Erythroblast (primary cell): ENCODE measurements at places on chromosomes 3 and 15.

DNA sequence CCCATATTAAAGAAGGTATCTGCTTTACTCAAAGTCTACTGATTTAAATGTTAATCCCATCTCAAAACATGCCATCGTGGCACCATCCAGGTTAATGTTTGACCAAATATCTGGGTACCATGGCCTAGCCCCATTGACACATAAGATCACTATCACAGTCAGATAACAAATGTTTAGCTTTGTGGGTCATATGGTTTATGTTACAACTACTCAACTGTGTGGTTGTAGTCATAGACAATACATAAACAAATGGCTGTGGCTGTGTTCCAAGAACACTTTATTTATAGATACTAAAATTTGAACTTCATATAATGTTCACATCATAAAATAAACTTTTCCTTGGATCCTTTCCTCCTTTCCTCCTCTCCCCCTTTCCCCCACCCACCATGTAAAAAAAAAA is 9.8 kb upstream of the SNRPN start:
- DNase-seq = no peak

DNA sequence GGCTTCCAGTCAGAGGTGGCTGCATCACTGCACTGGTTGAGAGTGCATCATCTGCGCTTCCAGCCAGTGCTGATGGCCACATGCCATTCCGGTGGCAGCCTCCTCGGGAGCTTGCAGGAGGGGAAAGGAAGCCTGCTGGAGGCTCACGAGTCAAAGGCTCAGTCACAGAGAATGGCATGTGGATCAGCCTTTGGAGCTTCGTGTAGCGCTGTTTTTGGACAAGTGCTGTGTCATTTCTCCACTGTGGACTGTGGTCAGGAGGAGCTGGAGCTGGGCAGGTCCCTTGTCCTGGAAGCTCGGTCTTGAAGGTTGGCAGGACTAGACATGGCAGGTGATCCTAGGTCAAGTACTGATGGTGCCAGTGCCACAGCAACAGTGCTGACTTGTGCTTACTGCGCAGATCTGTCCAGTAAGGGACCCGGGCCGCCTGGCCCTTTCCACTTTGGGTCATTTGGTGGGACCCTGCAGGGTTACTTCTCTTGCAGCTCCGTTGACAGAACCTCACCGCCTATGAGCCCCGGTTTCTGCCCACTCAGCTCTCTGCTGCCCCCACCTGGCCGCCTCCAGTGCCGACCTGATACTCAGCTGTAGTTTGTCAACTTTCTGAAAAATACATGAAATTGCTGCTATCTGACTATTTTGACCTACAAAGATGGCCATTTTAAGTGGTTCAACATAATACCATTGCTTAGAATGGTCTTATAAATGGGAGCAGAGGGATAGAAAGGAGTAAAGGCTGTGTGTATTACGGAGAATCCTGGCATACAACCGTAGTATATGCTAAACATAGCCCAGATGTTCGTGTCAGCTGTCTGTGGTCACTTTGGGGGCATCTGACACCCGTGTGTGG is 27.6 kb upstream of the TRPM1 start:
- peak; percentile 65 for DNase-seq

DNA sequence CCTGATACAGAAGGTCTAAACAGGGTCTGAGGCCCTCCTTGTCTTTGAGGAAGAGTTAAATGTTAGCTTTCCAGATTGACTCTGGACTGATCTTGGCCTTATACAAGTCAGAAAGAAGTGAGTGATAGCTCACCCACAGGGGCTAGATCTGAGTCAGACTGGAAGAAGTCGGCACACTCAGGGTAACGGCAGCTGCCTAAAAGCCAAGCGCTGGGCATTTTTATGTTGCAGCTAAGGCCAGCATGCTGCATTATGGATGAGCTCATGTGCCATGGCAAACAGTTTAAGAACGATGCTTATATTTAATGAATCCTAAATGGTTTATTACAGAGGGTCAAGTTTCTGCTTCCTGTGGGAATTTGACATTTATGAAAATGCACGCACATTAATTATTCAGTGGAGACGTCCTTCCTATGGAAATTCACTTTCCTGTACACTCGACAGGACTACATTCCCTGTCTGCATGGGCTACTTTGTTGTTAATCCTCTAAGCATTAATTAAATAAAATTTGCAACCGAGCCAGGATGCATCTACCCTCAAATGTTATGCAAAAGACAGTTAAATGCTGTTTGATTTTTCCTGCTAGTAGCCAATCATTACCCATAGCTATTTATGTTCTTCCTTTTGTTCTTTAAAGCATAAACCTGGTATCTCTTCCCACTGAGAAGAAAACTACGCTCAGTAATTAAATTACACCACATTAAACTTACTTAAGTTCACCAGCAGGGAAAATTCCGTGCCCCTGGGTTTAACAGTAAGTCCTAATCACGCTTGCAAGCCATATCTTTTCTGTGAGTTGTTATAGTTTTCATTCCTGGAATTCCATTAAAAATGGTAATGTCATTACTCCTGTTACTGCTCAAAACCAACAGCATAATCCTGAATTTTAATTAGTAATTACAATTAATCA is 762.7 kb upstream of the CFAP20DC start:
- DNase-seq = no peak

DNA sequence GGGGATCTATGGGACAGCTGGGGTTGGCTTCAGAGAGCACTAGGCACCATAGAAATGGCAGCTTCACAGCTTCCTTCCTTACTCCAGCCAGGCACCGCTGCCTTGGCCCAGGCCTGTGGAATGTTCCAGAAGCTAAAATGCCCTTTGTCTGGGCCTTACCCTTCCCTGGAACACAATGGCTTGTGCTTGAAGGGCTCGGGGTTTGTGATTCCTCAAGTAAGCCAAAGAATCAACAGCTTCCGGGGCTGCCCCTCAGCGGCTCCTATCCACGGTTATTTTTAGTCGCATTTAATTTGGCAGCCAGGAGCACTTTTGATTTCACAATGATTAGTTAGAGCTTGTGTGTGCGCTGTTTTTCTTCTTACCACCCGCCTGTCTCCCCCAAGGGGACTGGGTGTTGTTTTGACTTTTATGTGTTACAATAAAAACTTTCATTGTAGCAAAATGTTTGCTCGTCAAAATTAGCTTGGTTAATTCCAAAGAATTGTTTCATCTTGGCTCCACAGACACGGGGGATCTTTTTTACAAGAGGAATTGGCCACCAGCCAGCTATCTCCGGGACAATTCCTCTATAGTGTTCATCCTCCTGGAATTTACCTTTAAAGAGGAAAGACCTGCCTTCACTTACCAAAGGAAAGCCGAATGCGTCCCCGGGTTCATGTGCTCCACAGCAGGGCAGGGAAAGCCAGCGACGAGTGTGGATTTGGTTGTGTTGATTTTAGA is 73.8 kb downstream of the TLE3 start:
- no peak for DNase-seq

- peak; percentile 86 for DNase-seq
Observed at GRCh38 chr3:10008588-10009344, 17.5 kb upstream of the FANCD2 start.
